Endothelial cell (in vitro differentiated cells): ENCODE measurements at places on chromosomes 5 and 9. TPM values are rescaled to one million over a fixed set of nuclear protein-coding genes. Genes with fewer than 3 reads are reported as not detected.
A peak's percentile ranks its signal among the peaks of the same experiment; 100 is the strongest.

DNA sequence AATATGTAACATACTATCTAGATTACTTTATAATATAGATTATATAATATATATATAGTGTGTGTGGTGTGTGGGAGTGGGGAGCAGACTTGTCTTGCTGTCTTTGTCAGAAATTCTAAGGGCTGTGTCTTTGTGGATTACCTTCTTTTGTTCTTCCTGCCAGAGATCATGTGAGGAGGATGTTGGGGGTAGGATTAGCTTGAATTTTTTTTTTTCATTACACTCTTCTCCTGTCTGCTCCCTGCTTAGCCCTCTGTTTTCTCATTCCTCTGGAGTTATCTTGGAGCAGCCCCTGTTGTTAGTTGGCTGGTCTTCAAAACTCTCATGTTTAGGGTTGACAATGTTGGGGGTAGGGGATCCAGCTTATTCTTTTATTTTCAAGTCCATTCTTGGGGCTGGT is 21.0 kb upstream of the C9orf40 start:
- DNase-seq = no peak

DNA sequence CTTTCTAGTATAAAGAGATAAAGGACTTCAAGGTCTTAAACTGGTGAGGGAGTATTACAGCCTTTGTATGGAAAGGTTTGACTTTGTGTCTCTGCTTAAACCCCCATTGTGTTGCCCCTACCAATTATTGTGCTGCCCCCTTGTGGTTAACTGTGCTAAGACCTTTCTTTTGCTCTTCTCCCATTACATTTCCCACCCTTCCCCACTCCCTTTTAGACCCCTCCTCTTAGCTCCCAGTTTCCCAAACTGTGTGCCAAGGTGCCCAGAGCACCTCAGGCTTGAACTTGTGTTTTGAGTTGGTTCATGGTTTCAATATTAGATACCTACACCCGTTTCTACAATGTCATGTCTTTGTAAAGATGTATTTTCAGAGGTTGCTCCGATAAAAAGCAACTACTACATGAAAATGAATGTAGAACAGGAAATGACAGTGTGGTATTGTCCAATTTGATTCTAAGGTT is 2.9 kb downstream of the JAK2 start:
- peak; percentile 74 for DNase-seq

DNA sequence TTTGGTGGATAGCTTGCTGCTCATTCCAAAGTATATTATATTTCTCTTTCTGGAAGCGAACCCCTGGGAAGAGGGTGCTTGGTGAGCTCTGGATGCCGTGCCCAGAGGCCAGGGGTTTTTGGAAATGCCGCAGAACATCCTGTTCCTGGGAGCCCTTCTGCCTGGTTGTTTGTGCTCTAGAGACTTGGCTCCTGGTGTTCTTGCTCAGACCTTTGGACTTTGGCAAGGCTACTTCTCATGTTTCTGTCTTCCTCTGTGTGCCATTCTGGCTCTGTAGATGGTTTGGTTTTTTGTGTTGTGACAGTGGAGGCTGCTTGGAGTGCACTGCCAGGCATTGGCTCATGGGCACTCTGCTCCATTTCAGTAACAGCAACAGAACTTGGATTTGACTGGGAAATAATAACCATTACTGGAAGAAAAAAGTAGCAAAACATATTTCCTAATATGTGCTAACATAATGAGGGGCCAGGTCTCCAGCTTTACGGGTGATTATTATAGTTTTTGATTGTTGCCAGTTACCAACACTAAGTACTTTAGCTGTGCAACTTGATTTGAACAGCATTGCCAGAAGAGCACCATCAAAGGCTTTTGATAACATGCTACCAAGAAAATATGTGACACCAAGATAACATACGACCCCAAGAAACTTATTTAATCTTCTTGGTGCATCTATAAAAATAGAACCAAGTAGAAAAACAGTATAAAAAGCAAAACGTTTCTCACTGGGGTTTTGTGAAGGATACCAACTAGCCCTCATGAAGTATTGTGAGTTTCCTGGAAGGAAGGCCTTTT is 94.2 kb downstream of the PCSK1 start:
- no peak for DNase-seq

DNA sequence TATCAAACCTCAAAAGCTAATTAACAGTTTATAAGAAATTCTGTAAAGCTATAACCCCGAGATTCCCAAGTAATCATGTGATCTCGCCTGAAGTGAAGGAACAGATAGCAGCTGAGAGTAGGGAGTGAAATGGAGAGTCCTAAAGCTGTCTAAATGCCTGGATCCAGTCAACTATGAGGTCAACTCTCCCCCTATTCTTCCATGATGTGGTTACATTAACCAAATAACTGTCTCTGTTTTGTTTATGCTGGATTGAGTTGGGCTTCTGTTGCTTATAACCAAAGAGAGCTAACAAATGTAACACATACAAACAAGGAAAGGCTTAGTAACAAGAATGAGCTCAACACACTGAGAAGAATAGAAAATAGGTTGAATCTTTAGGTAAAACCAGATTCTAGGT is 41.6 kb downstream of the GKAP1 start:
- no peak for DNase-seq

GRCh38 chr9:89916001-89916597 is 311.3 kb downstream of the GADD45G start:
- DNase-seq = no peak

CCDC152 gene
- 2.8 TPM for total RNA-seq
